Fibroblast of pulmonary artery (primary cell): ENCODE measurements at places on chromosomes 2 and 18.

DNA sequence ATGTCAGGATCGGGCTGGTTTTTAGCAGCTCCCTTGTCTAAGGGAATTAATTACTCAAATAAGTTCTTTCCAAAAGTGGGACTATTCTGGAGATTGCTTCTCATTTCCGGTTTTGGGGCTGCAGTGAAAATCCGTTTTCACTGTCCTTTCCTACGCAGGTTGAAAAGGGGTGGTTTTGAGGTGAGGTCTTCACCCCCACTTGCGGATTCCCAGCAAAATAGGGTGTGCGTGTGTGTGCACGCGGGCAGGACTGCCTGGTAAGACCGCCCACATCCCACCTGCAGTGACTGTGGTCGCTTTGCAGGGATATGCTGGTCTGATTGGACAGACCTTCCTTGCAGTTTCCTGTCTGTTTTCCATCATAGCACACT lies 472 bp upstream of the PLEKHM3 start:
- no peak for DNase-seq

DNA sequence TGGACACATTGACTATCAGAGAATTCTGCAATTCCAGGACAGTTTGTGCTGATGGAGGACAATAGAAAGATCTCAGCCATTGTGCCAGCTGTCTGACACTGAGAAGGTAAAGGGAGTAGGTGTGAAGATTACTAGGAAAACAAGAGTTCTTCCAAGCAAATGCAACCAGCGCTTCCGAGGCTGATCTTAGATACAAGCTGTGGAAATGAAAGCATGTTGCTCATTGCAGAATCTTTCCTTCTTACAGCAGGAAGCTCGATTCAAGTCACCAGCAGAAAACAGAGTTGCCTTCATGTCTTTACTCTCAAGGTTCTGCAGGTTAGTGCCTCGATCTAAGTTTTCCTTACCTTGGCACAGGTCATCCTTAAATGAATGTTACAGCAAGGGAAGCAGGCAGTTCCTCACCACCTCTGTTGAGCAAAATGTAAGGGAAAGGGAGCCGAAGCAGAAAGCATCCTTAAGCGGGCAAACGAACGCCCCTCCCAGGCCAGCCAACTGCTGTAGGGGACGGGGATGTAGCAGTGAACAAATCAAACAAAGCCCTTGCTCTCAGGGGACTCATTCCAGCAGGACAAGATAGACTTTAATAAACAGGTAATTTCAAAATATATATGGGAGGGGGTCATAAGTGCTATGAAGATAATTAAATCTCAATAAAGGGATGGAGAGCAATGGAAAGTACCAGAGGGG lies 54.3 kb downstream of the MARCHF4 start:
- DNase-seq = no peak

DNA sequence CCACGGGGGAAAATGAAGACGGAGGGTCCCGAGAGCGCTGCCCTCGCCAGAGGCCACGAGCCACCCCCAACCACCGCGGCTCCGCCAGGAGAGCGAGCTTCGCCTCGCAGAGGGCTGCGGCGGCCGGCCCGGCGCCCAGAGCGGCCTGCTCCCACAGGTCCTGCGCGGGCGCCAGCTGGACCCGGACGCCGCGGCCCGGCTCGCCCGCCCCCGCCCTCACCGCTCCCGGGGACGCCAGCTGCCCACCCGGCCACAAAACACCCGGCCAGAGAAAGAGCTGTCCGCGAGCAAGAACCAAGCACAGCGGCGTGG lies 709 bp downstream of the PTPN2 start:
- no peak for DNase-seq

DNA sequence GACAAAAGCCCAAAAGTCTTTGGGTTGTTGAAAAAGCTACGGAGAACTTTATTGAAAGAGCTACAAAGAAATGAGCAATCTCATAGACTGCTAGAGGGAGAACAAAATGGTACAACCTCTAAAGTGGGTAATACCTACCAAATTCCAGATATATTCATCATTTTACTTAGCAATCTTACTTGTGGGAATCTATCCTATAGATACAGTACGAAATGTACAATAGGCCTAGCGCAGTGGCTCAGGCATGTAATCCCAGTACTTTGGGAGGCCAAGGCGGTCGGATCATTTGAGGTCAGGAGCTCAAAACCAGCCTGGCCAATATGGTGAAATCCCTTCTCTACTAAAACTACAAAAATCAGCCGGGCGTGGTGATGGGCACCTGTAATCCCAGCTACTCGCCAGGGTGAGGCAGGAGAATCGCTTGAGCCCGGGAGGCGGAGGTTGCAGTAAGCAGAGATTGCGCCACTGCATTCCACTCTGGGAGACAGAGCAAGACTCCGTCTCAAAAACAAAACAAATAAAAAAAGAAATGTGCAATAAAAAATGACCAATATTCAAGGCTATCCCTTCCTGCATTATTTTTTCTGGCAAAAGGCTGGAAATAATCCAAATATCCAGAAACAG lies 10.1 kb downstream of the EXOC6B start:
- peak; percentile 57 for DNase-seq

GRCh38 chr2:242060212-242060835 lies 190.8 kb downstream of the RTP5 start:
- DNase-seq = peak; percentile 80

DNA sequence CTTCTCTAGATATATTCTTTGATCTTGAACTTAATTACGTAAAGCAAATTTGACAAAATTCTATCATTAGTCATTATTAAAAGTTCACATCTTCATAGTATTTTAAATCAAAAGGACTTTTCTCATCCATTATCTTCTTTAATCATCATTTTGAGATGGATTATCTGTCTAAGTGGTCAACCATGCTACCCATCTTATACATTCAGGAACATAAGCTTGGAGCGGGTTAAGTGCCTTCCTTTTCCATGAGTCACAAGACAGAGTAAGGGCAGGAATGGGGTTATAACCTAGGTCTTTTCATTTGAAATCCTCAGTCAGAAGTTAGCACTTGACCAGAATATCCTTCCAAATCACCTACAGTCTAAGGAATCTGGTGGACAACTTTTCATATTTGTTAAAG lies 297.1 kb downstream of the TCF4 start:
- DNase-seq = no peak

- DNase-seq = no peak
Observed at GRCh38 chr2:104047516-104047915, 806.4 kb upstream of the POU3F3 start.

GRCh38 chr2:240819858-240820606 lies at the start of gene KIF1A:
TSS of gene KIF1A (minus strand) at chr2:240820219. CDS start at chr2:240797752, 22,467 bp downstream.
- no peak for DNase-seq

DNA sequence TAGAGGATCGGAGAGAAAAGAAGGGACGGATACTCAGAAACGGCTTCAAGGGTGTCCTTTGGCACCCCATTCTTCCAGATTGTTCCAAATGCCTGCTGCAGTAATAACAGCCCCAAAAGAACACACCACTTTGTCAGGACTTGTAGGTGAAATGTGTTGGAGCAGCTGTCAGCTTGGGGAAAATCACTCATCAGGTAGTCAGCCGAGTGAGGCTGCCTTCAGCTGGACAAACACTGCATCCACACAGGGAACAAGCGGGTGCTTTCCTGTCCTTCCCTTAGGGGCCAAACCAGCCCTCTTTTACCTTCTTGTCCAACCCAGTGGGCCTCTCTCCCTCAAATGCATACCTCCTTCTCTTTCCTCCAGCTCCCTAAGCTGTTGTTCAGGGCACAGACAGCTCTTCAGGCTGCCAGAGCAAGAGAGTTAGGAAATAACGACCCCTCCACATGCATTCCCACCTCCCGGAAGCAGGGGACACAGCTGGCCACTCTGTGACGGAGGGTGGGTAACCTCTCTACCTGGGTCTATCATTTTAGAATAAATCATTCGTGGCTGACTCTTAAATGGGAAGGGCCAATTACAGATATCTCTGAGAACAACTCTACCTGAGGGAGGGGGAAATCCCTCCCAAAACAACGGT lies 48.1 kb downstream of the BCL11A start:
- no peak for DNase-seq

- no peak for DNase-seq
Observed at GRCh38 chr2:238567067-238567855, 140.5 kb downstream of the ASB1 start.

- DNase-seq = no peak
Observed at GRCh38 chr2:217990791-217991465, 11.9 kb downstream of the TNS1 start.

DNA sequence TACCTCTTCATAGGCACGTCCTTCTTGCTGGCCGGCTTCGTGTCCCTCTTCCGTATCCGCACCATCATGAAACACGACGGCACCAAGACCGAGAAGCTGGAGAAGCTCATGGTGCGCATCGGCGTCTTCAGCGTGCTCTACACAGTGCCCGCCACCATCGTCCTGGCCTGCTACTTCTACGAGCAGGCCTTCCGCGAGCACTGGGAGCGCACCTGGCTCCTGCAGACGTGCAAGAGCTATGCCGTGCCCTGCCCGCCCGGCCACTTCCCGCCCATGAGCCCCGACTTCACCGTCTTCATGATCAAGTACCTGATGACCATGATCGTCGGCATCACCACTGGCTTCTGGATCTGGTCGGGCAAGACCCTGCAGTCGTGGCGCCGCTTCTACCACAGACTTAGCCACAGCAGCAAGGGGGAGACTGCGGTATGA lies 2.3 kb downstream of the FZD7 start:
- DNase-seq = no peak

DNA sequence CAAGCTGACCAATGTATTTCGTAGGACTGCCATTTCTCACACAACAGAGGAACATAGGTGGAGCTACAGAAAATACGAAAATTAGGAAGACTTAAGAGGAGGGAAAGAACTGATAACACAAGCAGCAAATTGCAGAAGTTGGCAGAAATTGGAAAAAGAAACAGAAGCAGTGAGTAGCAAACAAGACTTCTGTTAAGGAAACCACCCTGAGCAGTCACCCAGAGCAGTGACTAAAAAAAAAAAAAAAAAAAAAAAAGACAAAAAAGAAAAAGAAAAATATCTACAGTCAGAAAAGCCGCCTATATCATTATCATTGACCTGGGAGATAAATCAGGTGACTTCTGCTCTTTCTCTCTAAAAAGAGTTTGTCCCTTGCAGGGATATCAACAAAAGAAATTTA lies 21.4 kb downstream of the STK17B start:
- no peak for DNase-seq

GRCh38 chr18:10565835-10566234 lies 40.0 kb downstream of the NAPG start:
- peak; percentile 13 for DNase-seq

DNA sequence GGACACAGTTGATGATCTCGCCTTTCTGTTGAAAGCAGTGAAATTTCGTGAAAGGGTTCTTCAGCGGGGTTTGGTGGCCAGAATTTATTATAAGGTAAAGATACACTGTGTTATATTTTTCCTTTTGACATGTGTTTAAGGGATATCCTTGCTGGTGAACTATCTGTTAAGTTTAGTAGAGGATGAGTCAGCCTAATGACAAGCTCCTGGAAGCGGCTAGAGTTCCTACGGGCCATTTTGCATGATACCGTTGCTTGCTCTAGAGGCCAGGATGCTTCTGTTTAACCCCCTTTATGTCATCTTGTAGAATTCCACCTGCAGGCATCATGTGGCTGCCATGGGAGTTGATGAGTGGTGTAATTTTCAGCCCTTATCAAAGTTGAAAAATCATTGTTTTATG lies 124.8 kb upstream of the BCL2L11 start:
- no peak for DNase-seq
